ENCODE measurements at places on chromosomes 2 and 18. TPM values are rescaled to one million over a fixed set of nuclear protein-coding genes. Genes with fewer than 3 reads are reported as not detected.

SMYD1 gene
- total RNA-seq = not detected

ERFE gene
- total RNA-seq = 25.3 TPM

DLGAP1 gene
- not detected for total RNA-seq

TIMM21 gene
- total RNA-seq = 39.7 TPM

SCTR gene
- not detected for total RNA-seq

GCG gene
- total RNA-seq = not detected

CELF4 gene
- total RNA-seq = not detected

LOXHD1 gene
- total RNA-seq = not detected

CHRNG gene
- not detected for total RNA-seq

FSIP2 gene
- total RNA-seq = not detected

TRIM43 gene
- total RNA-seq = not detected

DNA sequence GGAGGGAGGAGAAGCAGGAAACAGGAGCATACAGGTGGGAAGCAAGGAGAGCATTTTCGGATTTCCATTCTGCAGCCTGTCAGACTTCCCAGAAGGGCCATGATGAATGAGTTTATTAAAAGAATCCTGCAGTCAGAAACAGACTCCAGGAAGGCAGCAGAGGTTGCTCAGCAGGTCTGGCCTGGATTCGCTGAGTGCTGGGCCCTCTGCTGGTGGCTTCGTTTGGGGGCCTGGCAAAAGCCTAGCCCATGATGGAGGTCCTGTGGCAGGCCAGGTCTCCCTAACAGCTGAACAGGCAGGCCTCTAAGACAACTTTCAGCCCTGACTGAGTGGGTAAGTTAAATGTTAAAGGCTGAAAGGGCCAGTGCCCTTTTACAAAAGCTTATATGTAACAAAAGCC, 108.2 kb upstream of the CAPN13 start:
- no peak for DNase-seq

GRCh38 chr2:19776941-19777514, 124.8 kb downstream of the TTC32 start:
- DNase-seq = no peak

GRCh38 chr18:22913861-22914260, 19.3 kb upstream of the RBBP8 start:
- no peak for DNase-seq

DNA sequence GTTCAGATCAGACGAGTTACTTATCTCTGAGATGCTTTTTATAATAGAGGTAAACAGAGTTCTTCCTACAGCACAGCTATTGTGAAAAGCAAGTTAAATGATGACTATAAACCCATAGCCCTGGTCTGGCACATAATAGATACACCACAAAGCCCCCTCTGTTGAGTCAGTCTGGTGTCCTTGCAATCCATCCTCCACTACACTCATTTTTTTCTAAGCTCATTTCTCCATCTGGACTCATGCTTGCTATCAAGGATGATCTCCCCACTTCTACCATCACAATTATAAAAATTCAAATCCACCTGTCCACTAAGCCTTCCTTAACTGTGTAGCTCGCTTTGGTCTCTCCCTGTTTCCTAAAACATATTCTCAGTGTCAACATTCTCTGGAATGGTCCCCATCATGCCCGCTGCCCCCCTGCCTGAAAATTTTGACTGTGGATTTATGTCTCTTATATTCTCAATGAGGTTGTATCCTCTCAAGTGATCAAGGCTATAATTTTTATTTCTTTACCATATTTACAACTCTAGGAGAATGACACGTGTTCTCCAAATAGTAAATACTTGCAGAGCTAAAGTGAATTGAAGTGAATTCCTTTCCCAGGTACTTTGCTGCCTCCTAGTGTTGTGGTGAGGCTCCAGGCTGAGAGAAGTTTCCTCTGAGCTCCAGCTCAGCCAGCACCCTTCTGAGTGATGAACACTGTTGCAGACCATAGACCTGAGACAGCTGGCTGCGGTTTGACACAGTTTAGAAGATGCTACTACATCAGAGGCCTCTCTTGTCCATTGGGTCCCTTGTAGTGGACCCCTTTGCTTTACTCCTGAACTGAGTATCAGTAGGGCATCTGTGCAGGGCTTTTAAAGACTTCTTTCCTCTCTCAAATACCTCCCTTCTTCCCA, 108.7 kb downstream of the DPP10 start:
- DNase-seq = peak; percentile 28

- peak; percentile 34 for DNase-seq
These were observed 95.0 kb downstream of the TNFRSF11A start for GRCh38 chr18:62420151-62420512.

GRCh38 chr2:21039979-21040467, 3.9 kb downstream of the APOB start:
- DNase-seq = no peak

- DNase-seq = peak; percentile 73
These were observed 83.8 kb downstream of the NPAS2 start for GRCh38 chr2:100903534-100904258.

DNA sequence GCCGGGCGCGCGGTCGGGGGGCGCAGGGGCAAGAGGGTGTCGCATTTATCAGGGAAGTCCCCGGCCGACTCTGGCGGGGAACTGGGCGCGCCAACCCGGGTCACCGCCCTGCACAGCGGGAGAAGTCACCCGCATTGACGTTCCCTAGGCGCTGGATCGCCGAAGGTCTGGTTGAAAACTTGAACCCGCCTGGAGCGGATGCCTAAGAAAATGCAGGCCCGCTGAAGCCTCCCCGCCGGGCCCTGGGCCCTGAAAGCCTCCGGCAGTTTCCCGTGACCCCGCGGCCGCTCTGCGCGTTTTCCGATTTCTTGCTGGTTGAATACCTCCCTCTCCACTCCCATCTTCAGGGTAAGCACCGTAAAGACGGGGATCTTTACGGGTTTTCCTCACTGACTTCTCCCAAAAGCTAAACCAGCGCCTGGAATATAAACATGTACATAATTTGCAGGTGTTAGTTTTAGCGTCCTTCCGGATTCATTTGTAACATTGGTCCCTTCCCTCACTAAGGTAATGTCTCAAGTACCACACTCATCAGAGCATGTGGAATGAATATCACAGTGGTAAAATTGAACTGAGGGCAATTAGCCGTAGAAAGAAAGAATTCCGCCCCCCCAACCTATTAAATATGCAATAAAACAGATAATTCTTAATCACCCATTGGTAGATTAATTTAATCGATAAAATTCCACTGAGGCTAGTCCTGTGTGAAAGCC, 675 bp upstream of the SPIRE1 start:
- no peak for DNase-seq

- DNase-seq = no peak
These were observed 139.0 kb upstream of the ITGB6 start for GRCh38 chr2:160338901-160339685.

DNA sequence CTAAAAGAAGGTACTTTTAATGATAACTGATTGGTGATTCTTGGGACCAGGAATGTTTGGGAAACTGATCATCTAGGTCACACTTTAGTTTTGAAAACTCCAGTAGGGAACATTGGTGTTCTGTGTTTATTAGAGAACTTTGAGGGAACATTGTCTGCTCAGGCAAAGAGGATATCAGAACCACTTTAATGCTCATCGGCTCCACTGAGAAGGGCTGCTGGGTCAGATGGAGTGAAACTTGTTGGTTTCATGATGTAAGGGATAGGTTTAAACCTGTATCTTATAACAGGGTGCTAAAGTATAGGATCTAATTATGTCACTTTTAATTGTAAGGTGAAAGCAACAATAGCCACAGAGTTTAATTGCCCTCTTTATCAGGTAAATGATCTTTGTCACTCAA, 14.2 kb upstream of the POLI start:
- no peak for DNase-seq

- DNase-seq = no peak
These were observed 3.9 kb upstream of the IL1R2 start for GRCh38 chr2:101987832-101988231.

GRCh38 chr18:59150236-59150635, 10.6 kb downstream of the SEC11C start:
- no peak for DNase-seq

DNA sequence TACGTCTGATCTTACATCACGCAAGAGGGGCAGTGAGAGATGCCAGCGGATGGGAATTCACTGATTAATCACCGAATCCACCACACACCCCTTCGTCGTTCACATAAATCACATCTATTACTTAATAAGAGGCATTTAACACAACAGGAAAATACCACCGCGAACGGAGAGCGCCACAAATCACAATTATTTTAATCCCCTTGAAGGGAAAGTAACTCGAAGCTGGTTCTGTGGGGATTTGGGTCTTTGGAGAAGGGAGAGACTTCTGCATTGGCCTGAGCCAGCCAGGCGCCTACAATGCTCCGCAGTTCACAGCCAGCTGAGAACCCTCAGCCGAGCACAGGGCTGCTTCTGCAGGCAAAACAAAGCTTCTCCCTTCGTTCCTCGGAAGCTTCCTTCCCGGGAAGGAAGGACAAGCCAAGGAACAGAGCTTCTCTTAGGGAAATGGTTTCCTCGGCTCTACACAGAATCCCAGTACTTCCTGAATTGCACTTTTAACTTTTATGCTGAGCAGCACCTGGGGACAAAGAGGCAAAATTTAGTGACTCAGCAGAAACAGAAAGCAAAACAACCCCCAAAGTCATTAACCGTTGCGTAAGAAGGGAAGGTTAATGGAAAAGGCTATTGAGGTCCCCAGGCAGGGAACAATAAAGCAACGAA, at the start of gene LRP1B:
TSS of gene LRP1B (minus strand) at position 7 of the 660 bp plus-strand sequence. CDS start 287 bp downstream, outside the sequence.
- DNase-seq = peak; percentile 23

- DNase-seq = peak; percentile 84
These were observed 209.7 kb upstream of the COPS8 start for GRCh38 chr2:236875906-236876505.

DNA sequence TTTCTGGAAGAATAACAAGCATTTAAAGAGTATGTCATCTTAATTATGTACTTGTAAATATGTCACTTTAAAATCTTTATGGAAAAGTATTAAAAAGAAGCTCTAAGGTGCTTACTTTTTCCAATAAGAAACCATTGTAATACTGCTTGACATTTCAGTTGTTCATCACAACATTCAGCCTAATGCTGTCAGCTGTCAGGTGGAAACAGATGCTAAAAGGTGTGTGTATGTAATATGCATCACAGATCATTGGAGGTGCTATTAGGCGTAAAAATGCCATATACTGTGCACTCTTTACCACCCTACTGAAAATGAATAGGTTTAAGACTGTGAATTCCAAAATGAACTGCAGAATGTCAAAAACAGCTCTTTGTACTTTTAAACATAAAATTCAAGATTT, 40.3 kb downstream of the METTL8 start:
- DNase-seq = no peak

DNA sequence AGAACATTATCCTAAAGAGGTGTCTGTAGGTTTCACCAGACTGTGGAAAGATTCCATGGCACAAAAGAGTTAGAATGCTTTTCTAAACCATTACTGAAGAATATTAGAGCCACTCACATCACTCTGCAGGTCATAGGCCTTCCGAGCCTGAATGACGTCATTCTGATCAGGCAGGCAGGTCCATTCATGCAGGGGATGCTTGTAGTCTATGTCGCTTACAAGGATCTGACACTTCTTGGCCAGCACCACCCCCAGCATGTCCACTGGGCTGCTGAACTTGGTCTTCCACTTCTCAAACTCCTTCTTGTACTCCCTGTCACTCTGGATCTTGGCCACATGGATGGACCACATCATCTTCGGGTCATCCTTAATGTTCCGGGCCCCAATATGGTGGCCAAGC, 120.1 kb downstream of the NEB start:
- no peak for DNase-seq

- no peak for DNase-seq
These were observed 15.3 kb downstream of the DCTN1 start for GRCh38 chr2:74364533-74365505.

DNA sequence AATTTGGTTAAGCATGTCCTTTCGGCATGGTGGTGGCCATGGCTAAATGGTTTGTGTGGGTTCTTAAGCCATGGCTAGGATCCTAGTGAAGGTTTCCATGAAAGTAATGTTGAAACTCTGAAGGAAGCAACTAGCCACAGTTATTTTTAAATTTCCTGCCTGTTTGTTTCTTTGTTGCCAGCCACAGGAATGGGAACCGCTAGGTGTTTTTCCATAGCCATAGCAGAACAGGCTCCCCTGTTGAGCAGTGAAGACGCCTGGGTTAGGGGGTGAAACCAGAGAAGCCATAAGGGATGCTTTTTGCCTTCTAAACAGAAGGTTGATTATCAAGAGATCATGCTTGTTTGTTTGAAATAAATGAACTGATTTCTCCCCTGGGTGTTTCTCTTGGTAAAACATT, 60.1 kb upstream of the CHMP1B start:
- DNase-seq = no peak

DNA sequence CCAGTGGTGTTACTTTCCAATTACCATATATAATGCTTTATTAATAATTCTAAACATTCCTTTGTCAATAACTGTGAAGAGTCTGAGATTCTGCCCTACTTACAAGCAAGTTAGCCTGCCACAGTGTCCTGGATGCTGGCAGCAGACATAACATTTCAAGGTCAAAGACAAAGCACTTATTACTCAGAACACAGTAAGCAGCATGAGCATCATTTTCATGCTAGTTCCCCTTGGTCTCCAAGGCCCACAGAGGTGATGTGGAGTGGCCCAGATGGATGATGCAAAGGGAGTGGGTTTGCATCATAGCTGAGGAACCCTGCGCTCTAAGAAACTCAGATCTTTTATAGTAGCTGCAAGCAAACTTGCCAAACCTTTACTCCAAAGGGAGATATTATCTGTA, 349.7 kb downstream of the ZEB2 start:
- DNase-seq = no peak

GRCh38 chr2:113716291-113716690, 40.2 kb downstream of the SLC35F5 start:
- no peak for DNase-seq

GRCh38 chr2:65232636-65233035, 5.0 kb downstream of the ACTR2 start:
- peak; percentile 59 for DNase-seq

DNA sequence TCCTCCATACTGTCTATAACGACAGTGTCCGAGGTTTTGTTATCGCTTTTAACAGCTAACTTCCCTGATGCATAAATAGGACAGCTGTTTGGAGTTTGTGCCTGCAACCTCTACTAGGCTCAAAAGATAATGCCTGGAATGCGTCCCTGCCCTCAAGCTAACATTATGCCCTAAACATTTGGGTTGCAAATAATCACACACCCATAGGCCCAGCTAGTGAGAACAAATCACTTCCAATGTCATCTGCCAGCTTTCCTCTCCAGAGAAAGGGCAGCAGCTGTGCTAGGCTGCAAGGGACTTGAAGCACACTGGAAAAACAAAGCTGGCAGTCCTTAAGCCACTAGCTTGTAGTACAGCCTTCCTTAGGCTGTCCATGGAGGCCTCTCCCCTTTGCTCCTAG, 201.8 kb upstream of the LYPD1 start:
- no peak for DNase-seq

DNA sequence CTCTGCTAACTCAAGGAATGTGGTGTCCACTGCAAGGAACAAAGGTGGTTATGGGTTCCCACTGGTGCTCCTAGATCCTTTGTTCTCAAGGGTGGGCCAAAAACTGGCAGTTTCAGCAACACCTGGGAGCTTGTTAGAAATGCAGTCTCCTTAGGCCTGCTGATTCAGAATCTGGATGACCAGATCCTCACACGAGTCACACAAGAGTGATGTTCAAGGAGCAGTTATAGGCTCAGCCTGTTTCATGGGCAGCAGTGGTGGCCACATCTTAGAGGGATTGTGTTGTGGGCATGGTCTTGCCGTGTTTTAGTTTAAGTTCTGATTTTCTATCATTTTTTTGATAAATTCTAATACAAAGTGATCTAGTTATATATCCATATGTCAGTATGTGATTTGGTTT, 28.7 kb upstream of the MGAT5 start:
- DNase-seq = no peak

Data from A172 (cell line).